ENCODE measurements at places on chromosomes 12 and 14. TPM values are rescaled to one million over a fixed set of nuclear protein-coding genes. Genes with fewer than 3 reads are reported as not detected.

SOX5 gene
- total RNA-seq: 28.6 TPM

ACSM4 gene
- total RNA-seq: not detected

SLCO1B1 gene
- total RNA-seq: not detected

TRPV4 gene
- total RNA-seq: 1.6 TPM

PLEK2 gene
- 51.0 TPM for total RNA-seq

PDZRN4 gene
- 0.78 TPM for total RNA-seq

B3GNT4 gene
- not detected for total RNA-seq

MORN3 gene
- 1.0 TPM for total RNA-seq

NFYB gene
- 27.7 TPM for total RNA-seq

ISCA2 gene
- 49.7 TPM for total RNA-seq

PRB2 gene
- total RNA-seq: not detected

CAPZA3 gene
- total RNA-seq: not detected

STX2 gene
- 28.4 TPM for total RNA-seq

PSME2 gene
- 53.7 TPM for total RNA-seq

MIP gene
- total RNA-seq: not detected

OR10G2 gene
- not detected for total RNA-seq

SELPLG gene
- total RNA-seq: 2.7 TPM

TMCC3 gene
- total RNA-seq: 15.0 TPM

ZFHX2 gene
- 1.7 TPM for total RNA-seq

RTN1 gene
- total RNA-seq: 12.3 TPM

PLCZ1 gene
- total RNA-seq: not detected

OASL gene
- 0.45 TPM for total RNA-seq

FAM90A1 gene
- 0.39 TPM for total RNA-seq

PPP1R1A gene
- 2.8 TPM for total RNA-seq

CRY1 gene
- 68.8 TPM for total RNA-seq

WNT5B gene
- total RNA-seq: 4.3 TPM

HELB gene
- total RNA-seq: 5.1 TPM

GDF11 gene
- 7.1 TPM for total RNA-seq

INHBC gene
- 0.54 TPM for total RNA-seq

MARCHF9 gene
- 25.1 TPM for total RNA-seq

TAS2R8 gene
- 0.49 TPM for total RNA-seq

LBHD2 gene
- total RNA-seq: not detected

OR6C2 gene
- not detected for total RNA-seq

RPS6KL1 gene
- total RNA-seq: 7.9 TPM

C12orf54 gene
- total RNA-seq: not detected

DNAI7 gene
- total RNA-seq: 5.4 TPM

GSC gene
- total RNA-seq: 3.6 TPM

ZNF268 gene
- total RNA-seq: 26.5 TPM

JPH4 gene
- total RNA-seq: 0.54 TPM

FGF6 gene
- total RNA-seq: not detected

PARPBP gene
- total RNA-seq: 2.0 TPM

DBX2 gene
- total RNA-seq: 3.0 TPM

CLEC1B gene
- not detected for total RNA-seq

CIDEB gene
- 9.8 TPM for total RNA-seq

TOMM20L gene
- total RNA-seq: not detected

KIF26A gene
- 6.2 TPM for total RNA-seq

PROX2 gene
- total RNA-seq: not detected

SYNDIG1L gene
- total RNA-seq: not detected

PLEKHD1 gene
- total RNA-seq: 4.3 TPM

OTOGL gene
- total RNA-seq: 0.11 TPM

KCNC2 gene
- total RNA-seq: not detected

TECPR2 gene
- total RNA-seq: 21.6 TPM
